ENCODE measurements at places on chromosomes 5 and 9.

- no peak for DNase-seq
Observed at GRCh38 chr5:57258052-57258451, 84.2 kb downstream of the GPBP1 start.

DNA sequence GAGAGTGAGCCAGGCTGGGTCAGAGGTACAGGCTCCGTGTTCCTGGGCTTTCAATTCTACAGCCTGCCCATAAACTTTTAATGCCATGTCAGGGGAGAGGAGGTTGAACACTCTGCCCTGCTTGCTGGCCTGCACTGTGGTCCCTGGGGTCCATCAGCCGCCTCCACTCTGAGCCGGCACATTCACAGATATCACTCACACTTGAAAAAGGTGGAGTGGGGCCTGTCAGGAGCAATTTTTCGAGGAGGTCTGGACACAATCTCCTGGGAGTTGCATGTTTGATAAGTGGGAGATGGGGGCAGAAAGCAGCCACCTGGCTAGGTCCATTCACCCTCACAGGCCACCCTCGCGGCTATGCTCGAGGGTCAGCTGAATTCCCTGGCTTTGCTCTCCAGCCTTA, 22.9 kb downstream of the S1PR3 start:
- no peak for DNase-seq

DNA sequence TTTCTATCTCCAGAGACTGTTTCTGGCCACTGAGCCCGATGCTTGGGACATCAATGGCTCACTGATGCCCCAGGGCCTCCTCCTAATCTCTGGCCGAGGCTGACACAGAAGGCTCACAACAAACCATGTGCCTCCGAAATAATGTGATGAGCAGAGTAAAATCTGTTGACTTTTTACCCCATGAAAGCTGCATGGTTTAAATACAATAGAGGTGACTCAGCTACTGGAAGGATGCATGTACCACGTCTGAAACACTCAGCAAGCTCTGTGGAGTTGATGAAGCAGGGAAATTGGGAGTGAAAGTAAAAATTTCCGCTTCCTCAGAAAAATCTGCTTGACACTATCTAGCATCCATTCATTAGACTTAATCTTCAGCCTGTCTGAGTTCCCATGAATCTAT, 111.1 kb upstream of the EQTN start:
- no peak for DNase-seq

- no peak for DNase-seq
Observed at GRCh38 chr9:71721855-71722254, 46.5 kb downstream of the CEMIP2 start.

- DNase-seq: no peak
Observed at GRCh38 chr5:56440871-56441740, 208.0 kb upstream of the ANKRD55 start.

- DNase-seq: no peak
Observed at GRCh38 chr5:168013546-168013945, 277.9 kb upstream of the WWC1 start.

DNA sequence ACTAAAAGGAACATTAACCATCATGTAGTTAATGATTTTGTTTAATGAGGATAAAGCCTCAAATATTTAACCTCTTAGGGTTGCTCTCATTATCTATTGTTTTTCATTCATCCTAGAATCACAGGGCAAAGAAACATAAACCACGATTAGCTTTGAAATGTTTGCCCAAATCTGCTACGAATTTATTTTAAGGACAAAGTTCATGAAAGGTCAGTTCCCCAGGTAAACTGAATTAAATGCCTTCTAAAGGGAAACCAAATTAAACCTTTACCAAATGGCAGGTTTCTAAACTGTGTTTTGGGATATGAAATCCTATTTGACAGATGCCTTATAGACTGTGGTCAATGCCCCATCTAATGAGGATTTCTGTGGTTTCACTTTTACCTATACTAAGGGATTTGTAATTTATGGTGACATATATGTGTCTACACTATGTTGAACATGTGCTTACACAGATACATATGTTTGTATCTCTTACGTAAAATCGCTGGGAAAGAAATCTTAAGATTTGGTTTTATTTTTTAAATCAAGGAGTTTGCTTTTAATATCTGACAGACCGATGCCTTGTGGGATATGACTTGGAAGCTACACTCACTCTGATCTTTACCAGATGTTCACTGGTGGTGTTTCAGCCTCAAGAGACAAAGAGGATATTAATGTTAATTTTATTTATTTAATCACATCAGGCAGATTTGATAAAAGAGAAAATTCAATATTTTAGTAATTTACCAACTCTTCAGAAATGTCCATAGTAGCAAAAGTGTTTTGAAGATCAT, 188.4 kb downstream of the GLIS3 start:
- DNase-seq: no peak

- no peak for DNase-seq
Observed at GRCh38 chr9:29548436-29548835, 1975.2 kb upstream of the C9orf72 start.

DNA sequence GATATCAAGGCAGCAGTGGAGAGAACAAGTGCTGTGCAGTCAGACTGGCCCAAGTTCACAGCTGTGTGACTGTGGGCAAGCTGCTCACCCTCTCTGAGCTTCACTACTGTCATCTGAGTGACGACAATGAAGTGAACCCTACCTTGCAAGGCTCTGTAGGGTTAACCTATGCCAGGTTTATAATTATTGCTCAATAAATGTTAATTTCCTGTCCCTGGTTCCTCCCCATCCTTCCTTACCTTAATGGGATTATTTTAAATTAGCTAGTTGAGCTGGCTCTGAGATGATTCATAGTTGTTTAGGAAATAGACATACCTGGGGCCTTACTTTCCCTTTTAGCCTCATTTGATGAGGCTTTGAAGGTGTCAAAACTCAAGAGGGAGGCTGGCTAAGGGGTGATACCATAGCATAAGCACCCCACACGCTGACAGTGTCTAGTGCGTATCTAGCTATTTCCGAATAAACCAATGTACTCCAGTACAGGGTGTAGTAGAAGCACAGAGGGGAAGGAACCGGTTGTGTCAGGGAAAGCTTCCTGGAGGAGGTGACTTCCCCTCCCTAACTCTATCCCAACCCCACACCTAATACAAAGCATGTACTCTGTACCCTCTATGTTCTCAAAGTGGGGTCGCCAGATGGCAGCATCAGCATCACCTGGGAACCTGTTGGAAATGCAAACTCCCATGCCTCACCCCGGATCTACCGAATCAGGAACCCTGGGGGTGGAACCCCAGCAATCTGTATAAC, 63.3 kb upstream of the SLC25A51 start:
- DNase-seq: no peak

- no peak for DNase-seq
Observed at GRCh38 chr5:57036761-57037160, 84.8 kb upstream of the MIER3 start.

DNA sequence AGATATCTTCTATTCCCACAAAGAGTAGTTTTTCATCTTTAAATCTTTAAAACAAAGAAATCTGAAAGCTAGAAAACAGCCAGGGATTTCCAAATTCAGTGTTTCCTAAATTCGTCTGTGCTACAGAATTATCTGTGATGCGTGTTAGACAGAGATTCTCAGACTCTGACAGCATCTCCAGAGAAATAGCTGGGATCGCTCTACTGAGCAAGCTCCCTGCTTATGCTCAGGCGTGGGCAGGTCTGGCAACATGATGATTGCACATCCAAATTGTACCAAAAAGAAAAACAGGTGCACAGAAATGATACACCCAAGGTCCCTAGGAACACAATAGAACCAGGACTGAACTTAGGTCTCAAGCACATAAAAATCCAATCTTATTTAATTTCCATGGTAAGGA, 22.8 kb upstream of the CRHBP start:
- no peak for DNase-seq

- DNase-seq: no peak
Observed at GRCh38 chr5:464843-465590, 22.0 kb downstream of the EXOC3 start.

- DNase-seq: no peak
Observed at GRCh38 chr5:156718985-156719384, 131.1 kb upstream of the PPP1R2B start.

DNA sequence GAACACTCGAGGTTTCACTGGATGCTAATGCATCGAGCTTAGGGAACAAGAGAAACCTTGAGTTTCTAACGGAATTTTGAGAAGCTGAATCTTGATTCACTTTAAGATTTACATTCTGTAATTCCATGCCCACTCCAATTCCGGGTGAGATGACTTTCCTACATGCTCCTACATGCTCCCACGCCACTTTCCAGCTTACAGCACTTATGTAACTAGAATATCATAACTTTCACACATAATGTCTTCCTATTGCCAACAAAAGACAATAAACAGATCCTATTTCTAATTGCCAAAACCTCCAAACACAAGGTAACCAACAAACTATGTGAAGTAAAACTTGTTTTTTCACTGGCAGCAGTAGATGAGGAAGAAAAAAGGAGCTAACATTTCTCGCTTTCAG, 72.9 kb downstream of the ECPAS start:
- DNase-seq: no peak

DNA sequence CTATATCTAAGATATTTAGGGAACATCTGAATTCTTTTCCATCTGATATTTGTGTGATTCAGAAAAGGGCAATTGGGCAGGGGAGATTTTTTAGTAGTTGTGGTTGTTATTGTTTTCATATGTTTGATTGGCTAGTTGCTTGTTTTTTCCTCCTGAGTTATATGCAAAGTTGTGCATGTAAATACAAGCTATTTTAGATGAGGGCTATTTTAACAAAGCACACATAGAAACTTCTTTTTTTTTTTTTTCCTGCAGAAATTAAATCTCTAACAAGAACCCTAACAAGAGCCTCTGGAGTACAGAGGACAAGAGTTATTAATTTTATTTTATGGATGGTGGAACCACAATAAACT, 559.1 kb downstream of the CETN3 start:
- no peak for DNase-seq

DNA sequence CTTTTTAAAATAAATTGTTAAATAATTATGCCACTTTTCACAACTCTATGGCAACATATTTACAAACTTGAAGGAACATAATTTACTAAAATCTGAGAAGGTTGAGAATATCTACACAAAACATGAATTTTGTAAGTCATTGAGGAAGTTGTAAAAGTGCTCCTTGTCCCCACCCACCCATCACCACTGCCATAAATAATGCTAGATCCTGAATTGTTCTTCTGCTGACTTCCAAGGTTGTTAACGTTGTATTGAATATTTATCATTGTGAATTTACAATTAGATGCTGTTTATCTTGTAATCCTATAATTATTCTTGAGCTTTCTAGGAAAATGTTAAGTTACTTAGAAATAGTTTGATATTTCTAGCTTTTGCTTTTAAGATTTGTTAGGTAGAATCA, 908.0 kb upstream of the COX7C start:
- DNase-seq: no peak

- no peak for DNase-seq
Observed at GRCh38 chr9:110877374-110877773, 160.9 kb downstream of the LPAR1 start.

DNA sequence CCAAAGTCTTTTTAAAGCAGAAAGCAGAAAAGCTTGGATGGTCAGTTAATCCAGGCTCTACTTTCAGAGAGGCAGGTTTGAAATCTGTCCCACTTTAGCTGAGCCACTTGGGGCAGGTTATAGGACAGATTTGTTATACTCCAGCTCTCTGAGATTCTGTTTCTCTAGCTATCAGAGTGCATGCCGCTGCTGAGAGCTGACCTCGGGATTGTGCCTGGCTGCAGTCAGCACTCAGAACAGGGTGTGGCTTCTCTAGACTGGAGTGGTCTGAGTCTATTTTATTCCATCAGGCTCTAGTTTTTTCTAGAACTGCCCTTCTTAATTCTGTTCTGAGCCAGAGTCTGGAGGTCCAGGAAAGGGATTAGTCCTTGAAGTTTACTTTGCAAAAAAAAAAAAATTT, 67.7 kb downstream of the NDFIP1 start:
- no peak for DNase-seq

DNA sequence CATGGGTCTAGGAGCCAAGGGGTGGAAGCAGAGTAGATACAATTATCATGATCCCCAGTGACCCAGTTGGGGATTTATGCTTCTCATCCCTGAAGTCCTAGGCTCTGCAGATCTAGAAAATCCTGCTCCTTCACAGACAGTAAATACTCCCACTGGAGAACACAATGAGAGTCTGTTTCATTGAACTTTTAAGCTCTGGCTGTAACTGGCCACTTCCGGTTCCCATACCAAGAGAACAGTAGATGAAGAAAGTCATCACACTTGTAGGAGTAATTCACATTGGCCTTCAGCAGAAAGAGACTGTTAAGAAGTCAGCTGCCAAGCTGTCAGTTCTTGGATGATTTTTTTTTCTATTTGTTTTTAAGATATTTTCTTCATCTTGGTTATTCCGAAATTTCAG, 597.1 kb downstream of the ACTL7B start:
- no peak for DNase-seq

GRCh38 chr5:76716456-76717157, 681 bp downstream of the F2R start:
- DNase-seq: no peak

DNA sequence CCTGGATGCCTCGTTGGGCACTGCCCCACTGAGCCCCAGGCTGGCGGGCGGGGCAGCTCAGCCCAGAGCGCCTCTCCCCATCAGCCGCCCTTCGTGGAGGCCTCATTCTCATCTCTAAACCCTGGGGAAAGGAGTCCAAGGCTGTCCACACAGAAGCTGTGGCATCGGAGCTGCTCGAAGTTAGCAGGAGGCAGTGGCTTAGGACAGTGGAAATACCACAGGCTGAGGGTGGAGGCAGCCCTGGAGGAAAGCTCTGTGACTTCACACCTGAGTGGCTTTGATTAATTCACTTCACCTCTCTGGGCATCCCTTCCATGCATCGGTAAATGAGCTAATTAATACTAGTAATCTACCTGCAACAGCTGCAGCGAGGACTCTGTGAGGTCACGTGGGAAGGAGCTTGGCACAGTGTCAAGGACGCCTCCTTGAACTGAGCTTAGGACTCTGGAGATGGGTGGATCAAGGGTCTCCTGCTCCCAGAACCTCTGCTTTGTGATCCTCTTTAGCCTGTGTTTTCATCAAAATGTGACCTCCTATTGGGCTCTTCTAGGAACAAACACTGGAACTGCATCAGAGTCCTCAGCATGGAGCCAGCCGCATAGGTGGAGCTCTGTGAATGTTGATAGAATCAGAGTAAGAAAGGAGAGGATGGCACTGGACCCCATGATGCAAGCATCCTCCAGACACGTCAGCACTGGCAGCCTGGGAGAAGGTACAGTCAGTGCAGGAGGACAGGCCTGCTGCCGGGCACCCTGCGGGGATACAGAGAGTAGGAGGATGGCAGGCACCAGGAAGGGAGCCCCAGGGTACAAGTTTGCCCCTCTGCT, 842 bp upstream of the ANGPTL2 start:
- no peak for DNase-seq

- DNase-seq: no peak
Observed at GRCh38 chr9:79812507-79813257, 240.9 kb downstream of the TLE4 start.

- DNase-seq: no peak
Observed at GRCh38 chr9:85890962-85891361, 50.0 kb upstream of the NAA35 start.

- DNase-seq: no peak
Observed at GRCh38 chr5:150117945-150118560, 31.7 kb upstream of the CSF1R start.

DNA sequence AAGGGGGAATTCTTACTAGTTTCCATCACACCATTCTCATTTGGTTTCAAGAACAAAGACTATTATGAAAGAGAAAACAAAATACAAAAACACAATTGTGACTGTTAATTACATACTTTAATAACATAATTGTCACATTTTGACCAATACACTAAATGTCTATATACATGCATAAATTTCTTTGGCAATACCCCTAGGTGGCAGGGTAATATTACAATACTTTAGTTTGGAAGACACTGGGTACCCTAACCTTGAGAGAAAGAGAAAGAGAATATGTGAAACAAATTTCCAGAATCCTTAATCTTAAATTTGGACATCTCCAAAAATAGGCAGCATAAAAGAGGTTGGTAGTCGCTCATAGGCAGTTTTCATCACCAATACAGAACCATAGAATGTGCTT, 619.6 kb upstream of the ADAMTS16 start:
- no peak for DNase-seq
